ENCODE measurements at places on chromosomes 2 and 18. TPM values are rescaled to one million over a fixed set of nuclear protein-coding genes. Genes with fewer than 3 reads are reported as not detected.

SERPINB10 gene
- not detected for total RNA-seq

ALK gene
- total RNA-seq: 0.19 TPM

RBM43 gene
- total RNA-seq: 2.4 TPM

ACMSD gene
- not detected for total RNA-seq

CD8A gene
- total RNA-seq: 1.6 TPM

DTNB gene
- 5.2 TPM for total RNA-seq

HNRNPLL gene
- total RNA-seq: 41.6 TPM

MEP1B gene
- 4.6 TPM for total RNA-seq

C2orf81 gene
- 0.62 TPM for total RNA-seq

SLC38A11 gene
- total RNA-seq: 1.5 TPM

SKOR2 gene
- total RNA-seq: not detected

GRHL1 gene
- total RNA-seq: 1.6 TPM

TMEM198 gene
- 1.7 TPM for total RNA-seq

CDH7 gene
- 0.15 TPM for total RNA-seq

MREG gene
- total RNA-seq: 9.4 TPM

AMER3 gene
- 0.56 TPM for total RNA-seq

FSHR gene
- total RNA-seq: not detected

COQ10B gene
- 15.5 TPM for total RNA-seq

PSMA8 gene
- not detected for total RNA-seq

TEKT4 gene
- total RNA-seq: not detected

RGPD3 gene
- total RNA-seq: 0.11 TPM

LRP2 gene
- not detected for total RNA-seq

NLRC4 gene
- 0.74 TPM for total RNA-seq

SLC5A7 gene
- 0.42 TPM for total RNA-seq

PLCD4 gene
- total RNA-seq: 1.6 TPM

IL36G gene
- total RNA-seq: 0.69 TPM

All from colonic mucosa (tissue), 4 donors.